ENCODE measurements at places on chromosomes 2 and 18.

- DNase-seq, result no peak
These were observed 147.8 kb downstream of the TMEM18 start for GRCh38 chr2:529424-529823.

- DNase-seq, result no peak
These were observed at the start of gene ZNF516 for GRCh38 chr18:76495006-76495370. TSS of gene ZNF516 (minus strand) at chr18:76495242. CDS start at chr18:76443054, 52,188 bp downstream.

DNA sequence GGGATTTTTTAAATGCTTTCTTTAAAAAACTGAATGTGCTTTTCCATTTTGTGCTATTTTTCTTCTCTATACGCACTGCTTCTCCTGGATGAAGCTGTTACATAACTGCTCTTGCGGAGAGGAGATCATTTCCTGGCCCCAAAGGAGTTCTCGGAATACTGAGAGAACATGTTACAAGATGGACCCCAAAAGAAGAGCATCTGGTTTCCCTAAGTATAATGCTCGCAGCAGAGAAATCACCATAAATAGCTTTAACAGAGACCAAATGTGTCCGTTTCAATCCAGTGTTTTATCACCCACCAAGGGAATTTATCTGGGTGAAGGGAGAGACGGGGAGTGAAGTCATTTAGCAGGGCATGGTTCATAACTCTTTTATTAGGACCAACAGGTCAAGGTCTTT is 80.1 kb downstream of the RBM43 start:
- no peak for DNase-seq

GRCh38 chr2:42045848-42046748 is 1.7 kb upstream of the PKDCC start:
- no peak for DNase-seq

DNA sequence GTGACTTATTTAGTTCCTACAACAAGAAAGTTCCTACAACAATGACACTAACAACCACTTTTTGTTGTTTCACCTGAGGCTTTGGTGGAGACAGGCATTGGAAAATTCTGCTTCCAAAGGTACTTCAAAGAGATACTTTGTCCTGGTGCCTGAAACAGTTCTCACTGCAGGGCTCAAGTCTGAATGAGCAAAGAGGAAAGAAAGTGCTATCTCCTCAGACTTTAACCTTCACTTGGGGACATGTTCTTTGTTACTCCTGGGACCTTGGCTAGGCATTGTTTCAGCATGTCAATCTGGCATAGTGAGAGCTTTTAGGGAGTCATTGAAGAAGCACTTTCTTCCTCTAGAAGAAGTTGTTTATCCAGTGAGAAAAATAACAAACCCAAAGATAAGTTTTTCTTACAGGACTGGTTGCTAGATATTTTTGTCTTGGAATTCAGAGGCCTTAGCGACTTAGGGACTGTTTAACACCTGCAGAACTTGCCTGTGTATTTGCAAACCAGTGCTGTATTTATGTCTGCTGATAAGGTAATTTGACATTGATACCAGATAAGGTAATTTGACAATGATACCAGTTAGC is 12.2 kb downstream of the MDH1 start:
- DNase-seq, result no peak

GRCh38 chr2:236748801-236749200 is 179.2 kb downstream of the ACKR3 start:
- DNase-seq, result no peak
